T-helper 17 cell (primary cell): ENCODE measurements at places on chromosomes 5 and 9. TPM values are rescaled to one million over a fixed set of nuclear protein-coding genes. Genes with fewer than 3 reads are reported as not detected.
A peak's percentile ranks its signal among the peaks of the same experiment; 100 is the strongest.

CARD6 gene
- total RNA-seq, result 2.1 TPM

DNA sequence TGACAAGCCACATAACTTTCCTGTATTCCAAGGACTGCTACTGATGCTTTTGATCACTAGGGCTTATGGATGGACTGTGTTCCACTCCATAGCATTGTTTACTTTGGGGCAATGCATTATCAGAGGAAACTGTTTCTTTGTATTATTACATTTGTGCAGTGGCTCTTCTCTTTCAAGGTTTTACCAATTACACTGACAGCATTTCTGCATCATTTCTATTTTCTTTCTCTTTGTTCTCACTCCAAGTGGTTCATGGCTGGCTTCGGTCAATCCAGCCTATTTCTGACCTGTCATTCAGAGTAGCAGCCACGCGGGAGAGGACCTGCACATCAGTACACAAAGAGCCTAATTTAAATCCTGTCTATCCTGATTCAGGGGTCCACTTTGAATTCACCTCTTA, 711.0 kb downstream of the TLE4 start:
- DNase-seq, result no peak

- no peak for DNase-seq
Observed at GRCh38 chr5:145243016-145243415, 592.1 kb downstream of the PRELID2 start.

ANKDD1B gene
- total RNA-seq, result 0.57 TPM

DNA sequence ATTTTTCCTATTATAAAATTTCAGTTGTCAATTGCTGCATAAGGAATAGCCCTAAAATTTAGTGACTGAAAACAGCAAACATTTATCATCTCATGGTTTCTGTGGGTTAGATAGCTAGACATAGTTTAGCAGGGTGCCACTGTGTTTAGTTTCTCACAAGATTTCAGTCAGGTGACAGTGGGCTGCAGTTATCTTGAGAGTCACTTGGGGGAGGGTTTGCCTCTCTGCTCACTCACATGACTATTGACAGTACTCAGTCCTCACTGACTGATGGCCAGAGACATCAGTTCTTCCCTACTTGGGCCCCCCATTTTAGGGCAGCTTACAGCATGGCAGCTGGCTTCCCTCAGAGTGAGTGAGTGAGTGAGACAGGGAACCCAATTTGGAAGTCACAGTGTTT, 42.0 kb downstream of the PBX3 start:
- DNase-seq, result no peak

DNA sequence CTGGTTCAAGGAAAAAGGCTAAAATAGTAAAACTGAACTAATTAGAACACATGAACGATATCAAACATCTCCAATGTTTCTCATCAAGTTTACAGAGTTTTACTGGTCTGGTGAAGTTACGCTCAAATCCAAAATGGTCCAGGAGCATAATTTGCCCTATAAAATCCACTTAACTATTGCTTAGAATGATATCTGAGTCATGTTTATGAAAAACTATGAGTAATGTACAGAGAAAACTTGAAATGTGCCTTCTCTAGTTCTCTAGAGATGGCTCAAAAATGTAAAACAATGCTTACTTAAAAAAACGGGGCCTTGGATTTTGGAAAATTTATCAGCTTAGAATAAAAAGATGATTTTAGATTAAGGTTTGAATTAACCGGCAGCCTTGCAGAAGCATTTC, 108.1 kb downstream of the FBXW11 start:
- DNase-seq, result no peak

DNA sequence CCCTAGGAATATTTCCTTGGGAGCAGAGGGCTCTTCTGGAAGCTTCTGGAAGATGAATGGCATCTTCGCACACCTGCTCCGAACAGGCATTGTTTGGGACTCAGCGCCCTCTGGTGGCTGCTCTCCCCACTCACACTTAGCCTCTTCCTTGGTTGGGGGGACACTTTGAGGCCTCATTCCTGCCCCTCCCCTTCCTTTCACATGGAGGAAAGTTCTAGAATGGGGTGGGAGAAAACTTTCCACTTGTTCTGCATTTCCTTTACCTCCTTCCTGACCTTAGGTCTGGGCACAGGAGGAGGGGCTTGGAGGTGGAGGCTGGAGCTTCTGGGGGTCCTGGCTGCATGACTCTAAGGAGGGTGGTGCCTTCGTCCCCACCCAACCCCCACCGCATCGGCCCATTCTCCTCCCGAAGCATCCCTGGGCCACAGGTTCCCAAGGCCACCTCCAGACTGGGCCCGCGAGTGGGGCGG, 19.3 kb upstream of the SMIM32 start:
- DNase-seq, result peak; percentile 22

GRCh38 chr5:4053136-4053535, 457.5 kb downstream of the IRX1 start:
- DNase-seq, result no peak

DNA sequence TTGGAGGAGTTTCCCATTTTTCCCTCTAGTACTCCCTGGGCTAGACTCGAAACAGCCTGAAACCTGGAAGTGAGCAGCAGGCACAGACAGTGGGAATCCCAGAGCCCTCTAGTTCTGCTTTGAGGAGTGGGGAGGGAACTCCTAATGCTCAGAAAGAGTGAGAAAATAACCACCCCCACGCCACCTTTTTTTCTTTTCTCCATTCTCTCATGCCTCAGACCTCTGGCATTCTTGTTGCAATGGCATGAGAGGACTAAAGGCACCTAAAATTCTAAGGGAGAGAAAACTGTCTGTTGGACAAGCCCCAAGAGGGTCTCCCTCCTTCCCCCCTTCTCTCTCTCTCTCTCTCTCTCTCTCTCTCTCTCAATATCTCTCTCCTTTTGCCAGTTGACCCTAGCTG, 15.1 kb upstream of the IRF1 start:
- no peak for DNase-seq

DNA sequence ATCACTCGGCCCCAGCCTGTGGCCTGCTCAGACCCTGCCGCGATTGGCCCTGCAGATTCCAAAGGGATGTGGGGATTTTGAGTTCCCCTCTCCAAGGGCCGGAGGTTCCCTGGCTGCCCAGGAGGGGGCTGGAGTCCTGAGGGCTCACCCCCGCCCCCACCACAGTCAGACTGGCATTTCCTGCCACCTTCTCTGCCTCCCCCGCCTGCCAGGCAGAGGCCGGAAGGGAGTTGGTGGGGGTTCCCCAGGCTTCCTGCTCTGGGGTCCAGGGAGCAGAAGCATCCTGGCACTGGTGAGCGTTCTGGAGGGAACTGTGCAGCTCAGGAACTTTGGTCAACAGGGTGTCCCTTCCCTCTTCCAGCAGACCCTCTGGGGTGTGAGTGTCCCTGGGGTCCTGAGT, 70.6 kb downstream of the RXRA start:
- peak; percentile 58 for DNase-seq

MYMK gene
- total RNA-seq, result not detected

KCNN2 gene
- total RNA-seq, result not detected

DNA sequence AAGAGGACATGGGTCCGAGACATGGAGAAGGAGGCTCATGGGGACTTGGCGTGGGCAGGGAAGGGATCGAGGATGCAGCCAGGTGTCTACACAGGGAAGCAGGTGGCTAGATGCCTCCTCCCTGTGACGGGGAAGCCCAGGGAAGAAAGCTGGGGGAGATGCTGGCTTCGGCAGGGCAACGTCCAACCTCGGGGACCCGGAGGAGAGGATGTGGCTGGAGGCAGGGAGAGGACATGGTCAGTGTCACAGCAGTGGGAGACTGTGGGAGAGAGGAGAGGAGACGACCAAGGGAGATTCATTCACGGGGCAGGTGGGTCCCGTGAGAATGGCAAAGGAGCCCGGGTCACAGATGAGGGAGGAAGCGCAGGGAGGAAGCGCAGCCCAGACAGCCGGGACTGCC, 73.2 kb upstream of the PHYKPL start:
- no peak for DNase-seq

- DNase-seq, result no peak
Observed at GRCh38 chr9:104854613-104855012, 73.3 kb downstream of the ABCA1 start.

DNA sequence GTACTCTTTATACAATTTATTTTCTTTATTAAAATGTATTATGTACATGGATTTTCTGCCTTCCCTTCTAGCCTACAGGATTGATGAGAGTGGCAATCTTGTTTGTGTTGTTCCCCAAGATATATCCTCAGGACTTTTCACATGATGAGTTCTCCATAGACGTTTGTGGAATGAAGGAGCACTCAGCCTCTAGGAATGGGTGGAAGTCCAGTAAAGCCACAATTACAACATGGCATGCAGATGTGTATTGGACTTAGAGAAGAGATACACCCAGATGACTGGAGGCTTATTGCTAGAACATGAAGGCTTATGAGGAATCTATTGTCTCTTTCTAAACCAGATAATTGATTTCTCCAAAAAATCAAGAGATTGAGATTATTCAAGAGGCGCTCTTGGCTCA, 8.2 kb upstream of the DOCK2 start:
- DNase-seq, result no peak

DNA sequence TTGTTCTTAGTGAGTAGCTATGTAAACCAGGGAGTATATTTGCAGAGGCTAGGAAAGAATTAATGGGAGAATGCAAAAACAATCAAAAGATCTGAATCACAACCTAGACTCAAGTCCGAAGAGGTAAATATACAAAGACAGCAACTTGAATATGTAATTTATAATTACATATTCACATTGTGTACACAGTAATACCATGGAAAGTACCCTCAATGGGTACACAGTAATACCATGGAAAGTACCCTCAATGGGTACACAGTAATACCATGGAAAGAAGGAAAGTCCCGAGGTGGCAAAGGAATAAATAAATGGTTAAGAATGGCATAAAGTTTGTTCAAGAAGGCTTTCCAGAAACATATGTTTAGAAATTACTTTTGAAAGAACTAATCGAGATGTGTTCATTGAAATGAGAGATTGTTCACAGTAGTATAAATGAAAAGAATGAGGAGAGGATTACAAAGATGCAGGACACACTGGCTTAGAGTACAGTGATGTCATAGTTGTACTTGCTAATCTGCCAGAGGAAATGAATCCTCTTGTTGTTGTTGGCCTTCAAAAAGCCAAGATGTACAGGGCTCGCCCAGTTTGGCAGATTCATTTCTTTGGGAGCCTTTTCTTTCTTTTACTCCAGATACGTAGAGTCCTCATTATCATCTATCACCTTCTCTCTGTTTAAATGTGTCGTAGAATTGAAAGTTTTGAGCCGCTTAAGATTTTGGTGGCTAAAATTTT, 116.0 kb downstream of the UNC13B start:
- no peak for DNase-seq

SLC36A3 gene
- not detected for total RNA-seq

GRCh38 chr9:20043035-20043434, 254.2 kb upstream of the SLC24A2 start:
- DNase-seq, result no peak

DNA sequence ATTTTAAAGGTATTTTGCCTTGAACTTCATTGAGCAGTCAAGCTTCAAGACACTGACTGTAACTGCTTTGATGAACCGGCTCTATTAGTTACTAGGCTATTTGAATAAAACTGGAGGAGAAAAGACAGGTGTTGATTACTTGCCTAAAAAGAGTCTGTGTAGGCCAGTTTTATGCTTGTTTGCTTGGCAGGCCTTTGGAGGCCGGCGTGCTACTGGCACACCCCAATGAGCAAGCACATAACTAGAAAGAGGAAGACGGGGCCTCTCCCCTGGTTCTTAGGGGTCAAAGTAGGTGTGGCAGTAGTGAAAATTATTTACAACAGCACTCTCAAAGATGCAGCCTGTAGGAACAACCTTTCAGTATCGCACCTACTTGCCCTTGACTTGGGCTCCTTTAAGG, 2.1 kb upstream of the ZFR start:
- DNase-seq, result no peak

DNA sequence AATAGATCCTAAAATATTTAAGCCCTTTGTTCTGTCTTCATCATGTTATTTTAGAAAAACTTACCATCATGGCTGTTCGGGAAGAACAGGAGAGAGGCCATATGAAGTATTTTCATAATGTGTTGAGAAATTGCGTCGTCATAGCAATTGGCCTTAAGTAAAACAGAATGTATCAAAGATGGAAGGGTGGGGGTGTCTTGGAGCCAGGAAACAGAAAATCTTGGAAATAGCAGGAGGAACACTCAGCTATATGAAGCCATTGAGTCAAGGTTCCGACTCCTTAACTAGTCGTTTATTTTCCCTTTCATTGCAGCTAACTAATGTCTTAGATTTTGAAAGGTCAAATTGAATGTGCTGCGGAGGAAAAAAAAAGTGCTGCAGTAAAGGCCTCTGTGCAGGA, 1.3 kb downstream of the SPTAN1 start:
- DNase-seq, result no peak

DNA sequence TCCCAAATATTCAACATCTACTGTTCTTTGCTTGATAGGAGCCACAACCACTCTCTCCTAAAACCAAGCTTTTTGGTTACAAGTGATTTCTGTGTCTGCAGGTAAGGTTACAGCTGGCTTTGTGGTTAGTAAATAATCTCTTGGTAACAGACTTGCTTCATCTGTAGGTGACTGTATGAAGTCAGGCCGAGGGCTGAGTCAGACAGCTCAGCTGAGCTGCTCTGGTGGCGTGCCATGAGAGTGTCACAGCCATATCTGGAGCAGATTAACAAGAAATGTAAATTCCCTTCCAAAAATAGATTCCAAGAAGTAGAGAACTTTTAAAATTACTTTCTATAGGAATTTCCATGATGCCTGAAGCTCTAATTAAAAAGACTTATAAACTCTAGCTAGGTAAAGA, 23.7 kb upstream of the TAS2R1 start:
- no peak for DNase-seq

GRCh38 chr5:149345892-149346222, 558 bp downstream of the GRPEL2 start:
- no peak for DNase-seq

SPINK6 gene
- total RNA-seq, result not detected

IL9 gene
- total RNA-seq, result not detected

GRCh38 chr5:1045960-1046560, 37.5 kb downstream of the NKD2 start:
- no peak for DNase-seq

DNA sequence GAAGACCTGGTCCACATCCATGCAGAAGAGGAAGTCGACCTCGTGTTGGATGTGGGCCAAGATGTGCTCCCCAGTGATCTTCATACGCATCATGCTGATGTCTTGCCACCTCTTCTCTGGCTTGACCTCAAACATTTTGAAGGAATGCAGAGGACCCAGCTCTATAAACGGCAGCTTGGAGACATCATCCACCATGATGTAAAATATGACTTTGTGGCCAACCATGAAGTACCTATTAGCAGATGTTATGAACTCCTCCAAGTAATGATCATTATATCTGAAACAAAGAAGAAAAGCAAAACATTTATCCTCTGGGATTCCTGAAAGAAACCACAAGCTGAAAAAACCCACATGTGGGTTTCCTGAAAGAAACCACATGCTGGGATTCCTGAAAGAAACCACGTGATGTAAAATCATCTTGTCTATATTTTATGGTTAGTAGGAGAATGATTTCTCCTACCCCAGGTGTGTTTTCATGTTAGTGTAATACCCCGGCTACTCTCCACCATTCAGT, 52.3 kb downstream of the GGTA1 start:
- DNase-seq, result no peak

BHMT gene
- total RNA-seq, result not detected

DYNC2I2 gene
- total RNA-seq, result 3.7 TPM

GRCh38 chr9:77744841-77745430, 96.8 kb upstream of the GNA14 start:
- no peak for DNase-seq
